ENCODE measurements at places on chromosomes 4 and X. TPM values are rescaled to one million over a fixed set of nuclear protein-coding genes. Genes with fewer than 3 reads are reported as not detected.

SSX4 gene
- not detected for total RNA-seq

TMLHE gene
- total RNA-seq, result 26.5 TPM

MAPK10 gene
- total RNA-seq, result 2.6 TPM

EPHA5 gene
- 9.8 TPM for total RNA-seq

WDFY3 gene
- total RNA-seq, result 27.6 TPM

CTAG2 gene
- total RNA-seq, result not detected

ERVMER34-1 gene
- 2.6 TPM for total RNA-seq

TLR2 gene
- total RNA-seq, result 18.8 TPM

XAGE2 gene
- total RNA-seq, result not detected

AMELX gene
- not detected for total RNA-seq

LRAT gene
- 0.15 TPM for total RNA-seq

MAOB gene
- 21.0 TPM for total RNA-seq

IL1RAPL1 gene
- total RNA-seq, result 3.0 TPM

GLUD2 gene
- 1.4 TPM for total RNA-seq

RAI2 gene
- 13.9 TPM for total RNA-seq
